ENCODE measurements at places on chromosomes 13 and 19.

- no peak for DNase-seq
Observed at GRCh38 chr13:51311231-51311630, 28.3 kb upstream of the SERPINE3 start.

DNA sequence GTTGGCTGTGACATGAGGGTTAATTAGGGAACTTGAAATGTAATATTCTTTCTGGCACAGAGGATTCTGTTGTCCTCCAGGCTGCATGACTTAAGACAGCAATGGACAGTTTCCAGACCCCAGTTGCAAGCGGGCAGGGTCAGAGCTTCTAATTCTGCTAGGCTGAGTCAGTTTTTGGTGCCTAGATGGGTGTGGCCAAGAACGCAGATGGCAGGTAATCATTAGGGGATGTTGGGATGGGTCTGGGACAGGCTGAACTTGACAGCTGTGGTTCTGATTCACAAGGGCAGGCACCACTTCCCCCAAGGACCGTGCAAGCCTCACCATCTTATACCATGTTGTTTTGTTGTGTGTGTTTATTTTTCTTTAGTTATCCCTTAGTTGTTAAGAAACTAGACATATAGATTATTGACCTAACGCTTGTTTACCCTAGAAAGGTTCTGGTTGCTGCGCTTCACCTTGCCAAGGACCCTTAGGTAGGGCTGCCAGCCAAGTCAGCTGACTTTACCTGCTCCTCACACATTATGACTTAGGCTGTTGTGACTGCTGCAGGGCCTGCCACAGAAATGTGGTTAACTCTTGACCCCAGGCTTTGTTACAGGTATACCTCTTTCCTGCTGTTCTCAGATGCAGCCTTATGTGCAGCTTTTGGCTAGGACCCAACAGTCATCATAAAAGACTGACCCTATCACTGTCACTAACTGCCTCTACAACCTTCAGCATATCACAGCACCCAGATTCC lies 117.7 kb upstream of the KLF12 start:
- no peak for DNase-seq

- DNase-seq, result no peak
Observed at GRCh38 chr13:106467427-106468122, 67.9 kb downstream of the EFNB2 start.

DNA sequence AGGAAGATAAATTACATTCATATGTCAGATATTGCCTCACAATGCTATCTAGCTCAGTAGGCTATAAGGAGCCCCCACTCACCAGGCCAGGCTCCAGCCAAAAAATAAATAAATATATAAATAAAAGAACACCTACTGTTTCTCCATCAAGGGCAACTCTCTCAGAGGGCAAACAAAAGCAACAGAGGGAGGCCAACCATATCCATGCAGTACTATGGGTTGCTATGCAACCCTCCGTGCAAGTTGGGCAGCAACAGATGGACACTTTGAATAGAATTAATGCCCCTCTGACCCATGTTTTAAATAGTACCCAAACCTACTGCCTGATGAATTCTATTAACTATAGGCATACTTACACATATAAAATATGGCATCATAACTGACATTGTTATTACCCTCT lies 279.8 kb upstream of the EDNRB start:
- no peak for DNase-seq

DNA sequence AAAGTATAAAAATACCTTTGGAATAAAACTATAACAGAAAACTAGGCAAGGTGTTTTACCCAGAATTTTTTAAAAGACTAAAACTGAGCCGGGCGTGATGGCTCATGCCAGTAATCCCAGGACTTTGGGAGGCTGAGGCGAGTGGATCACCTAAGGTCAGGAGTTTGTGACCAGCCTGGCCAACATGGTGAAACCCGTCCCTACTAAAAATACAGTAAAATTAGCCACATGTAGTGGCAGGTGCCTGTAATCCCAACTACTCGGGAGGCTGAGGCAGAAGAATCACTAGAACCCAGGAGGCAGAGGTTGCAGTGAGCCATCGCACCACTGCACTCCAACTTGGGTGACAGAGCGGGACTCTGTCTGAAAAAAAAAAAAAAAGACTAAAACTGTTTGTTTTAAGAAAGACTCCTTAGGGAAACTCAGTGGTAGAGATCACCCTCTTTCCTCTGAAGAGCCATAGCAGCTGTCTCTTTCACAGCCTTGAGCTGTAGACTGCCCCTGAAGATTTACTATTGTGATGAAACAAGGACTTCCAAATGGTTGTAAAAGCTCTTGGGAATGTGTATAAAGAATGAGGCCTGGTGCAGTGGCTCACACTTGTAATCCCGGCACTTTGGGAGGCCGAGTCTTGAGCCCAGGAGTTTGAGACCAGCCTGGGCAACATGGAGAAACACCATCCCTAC lies 14.7 kb upstream of the KCTD4 start:
- no peak for DNase-seq

DNA sequence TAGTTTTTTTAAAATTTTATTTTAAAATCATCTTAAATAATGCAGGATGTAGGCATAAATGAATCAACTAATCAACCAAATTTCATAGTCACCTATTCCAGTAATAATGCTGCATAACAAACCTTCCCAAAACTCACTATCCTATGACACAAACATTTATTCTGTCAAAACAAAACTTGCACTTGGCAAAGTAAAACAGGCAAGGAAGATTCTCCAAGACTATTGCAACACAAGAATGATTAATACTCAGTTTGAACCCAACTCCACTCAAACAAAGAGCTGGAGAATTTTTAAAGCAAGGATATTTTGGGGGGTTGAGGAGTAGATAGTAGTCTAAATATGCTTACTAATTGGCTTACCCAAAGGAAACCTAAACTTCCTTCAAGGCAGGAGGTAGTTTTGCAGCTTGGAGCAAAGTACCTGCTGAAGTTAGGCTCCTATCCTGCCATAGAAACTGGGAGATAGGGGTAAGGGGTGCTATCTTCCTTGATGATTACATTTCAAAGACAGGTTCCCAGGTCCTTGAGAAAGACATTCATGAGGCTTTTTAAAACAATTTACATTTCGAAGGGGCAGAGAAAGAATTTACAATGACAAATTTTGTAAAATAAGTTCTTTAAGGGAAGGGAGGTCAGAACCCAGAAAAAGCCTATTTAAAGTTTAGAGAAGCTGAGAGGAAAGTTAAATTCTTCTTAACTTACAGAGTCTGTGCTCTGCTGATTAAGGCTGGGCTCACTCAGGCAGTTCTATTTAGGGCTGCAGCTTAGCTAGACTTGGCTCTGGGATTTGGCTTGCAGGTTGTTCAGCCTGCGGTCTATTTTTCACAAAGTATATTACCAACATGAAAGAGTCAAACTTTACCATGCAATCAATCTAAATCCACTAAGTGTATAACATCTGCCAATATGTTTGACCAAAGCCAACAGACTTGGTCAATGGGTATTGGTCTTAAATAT lies 549.0 kb downstream of the KCTD12 start:
- no peak for DNase-seq

DNA sequence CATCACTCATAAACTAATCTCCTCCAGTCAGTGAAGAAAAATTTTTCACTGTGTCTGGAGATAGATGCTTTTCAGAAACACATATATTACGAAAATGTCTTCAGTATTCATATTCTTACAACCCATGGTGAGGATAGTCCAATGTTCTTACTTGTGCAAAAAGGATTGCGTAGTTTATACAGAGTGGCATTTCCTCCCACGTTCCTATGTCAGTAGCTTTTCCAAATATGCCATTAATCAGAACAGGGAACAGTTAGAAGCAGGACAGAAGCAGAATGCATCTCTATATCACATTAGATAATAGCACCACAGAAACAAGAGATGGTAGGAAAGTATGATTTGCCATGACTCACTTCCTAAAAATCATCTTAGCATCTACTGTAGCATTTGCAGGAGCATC lies 282.9 kb downstream of the SLITRK5 start:
- DNase-seq, result no peak

- DNase-seq, result no peak
Observed at GRCh38 chr19:14533450-14533849, 4.1 kb downstream of the TECR start.

GRCh38 chr13:25136880-25137787 lies 35.0 kb downstream of the AMER2 start:
- no peak for DNase-seq

DNA sequence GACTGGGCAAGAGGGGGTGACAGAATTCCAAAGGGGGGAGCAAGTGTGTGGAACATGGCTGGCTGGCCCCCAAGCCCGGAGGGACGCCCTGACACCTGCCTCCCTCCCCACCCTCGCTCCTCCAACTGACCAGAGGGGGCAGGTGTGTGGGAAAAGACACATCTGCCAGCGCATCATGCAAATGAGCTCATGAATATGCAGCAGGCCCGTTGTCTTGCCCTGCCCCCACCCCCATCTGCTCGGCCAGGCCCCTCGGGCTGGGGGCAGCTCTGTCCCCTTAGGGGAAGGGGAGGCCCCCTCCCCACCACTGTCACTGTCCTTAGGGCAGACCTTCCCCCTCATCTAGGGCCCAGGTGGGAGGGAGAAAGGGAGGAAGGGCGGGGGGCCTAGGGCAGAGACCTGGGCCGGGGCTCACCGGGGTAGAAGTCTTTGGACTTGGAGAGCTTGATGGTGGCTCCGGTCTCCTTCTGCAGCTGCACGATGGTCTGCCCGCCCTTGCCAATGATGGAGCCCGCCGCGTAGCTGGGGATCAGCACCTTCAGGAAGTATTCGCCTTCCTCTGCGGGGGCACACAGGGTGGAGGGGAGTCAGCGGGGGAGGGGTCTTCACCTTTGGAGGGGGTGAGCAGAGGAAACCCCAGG lies 12.9 kb downstream of the NOVA2 start:
- no peak for DNase-seq

DNA sequence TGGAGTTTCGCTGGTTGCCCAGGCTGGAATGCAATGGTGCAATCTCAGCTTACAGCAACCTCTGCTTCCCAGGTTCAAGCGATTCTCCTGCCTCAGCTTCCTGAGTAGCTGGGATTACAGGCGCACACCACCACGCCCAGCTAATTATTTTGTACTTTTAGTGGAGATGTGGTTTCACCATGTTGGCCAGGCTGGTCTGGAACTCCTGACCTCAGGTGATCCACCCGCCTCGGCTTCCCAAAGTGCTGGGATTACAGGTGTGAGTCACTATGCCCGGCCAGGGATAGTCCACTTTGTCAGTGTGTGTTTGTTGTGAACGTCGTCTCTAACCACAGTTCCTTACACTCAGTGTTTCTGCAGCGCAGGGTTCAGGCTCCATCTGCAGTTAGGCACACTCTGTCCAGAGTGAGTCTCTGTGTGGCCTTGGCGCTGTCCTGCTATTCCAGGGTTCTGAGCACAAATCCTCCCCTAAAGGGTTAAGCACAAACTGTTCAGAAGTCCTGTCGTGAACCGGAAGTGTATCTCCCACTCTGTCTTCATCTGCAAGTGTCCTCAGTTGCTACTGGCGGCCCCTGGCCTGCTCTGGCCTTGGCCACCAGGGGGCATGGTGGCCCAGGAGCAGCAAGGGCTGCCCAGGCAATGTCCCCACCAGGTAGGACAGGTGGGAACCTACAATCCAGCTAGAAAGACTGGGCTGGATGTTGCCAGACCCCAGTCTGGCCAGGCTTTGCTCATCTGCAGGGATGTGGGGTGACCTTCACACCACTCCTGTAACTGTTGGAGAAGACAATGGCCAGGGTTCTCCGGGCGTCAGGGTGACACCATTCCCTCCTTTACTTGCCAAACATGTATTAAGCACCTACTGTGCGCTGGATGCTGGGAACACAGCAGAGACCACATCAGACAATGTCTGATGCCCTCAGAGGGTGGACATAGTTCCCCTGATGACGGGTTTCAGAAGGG lies 38.8 kb upstream of the GATAD2A start:
- peak; percentile 60 for DNase-seq

- DNase-seq, result no peak
Observed at GRCh38 chr13:89324582-89324981, 1653.4 kb downstream of the SLITRK5 start.

- no peak for DNase-seq
Observed at GRCh38 chr19:16608290-16608739, 19.7 kb downstream of the MED26 start.

GRCh38 chr19:49475191-49475917 lies 1.3 kb downstream of the FLT3LG start:
- DNase-seq, result no peak

DNA sequence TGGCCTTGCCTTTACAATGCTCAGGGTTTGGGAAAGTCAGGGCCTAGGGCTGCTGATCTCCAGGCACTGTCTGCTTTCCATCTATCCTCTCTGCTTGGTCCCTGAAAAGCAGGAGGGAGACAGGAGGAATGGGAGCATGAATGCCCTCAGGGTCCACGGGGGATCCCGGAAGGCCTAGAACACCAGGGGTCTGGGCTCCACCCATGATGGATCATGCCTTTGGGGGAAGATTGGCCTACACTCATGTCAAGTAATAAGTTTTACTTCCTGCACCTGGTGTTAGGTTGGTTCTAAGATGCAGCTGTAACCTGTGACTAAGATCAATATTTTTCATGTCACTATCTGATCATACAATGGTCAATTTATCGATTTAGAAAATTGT lies 118.3 kb upstream of the GJB6 start:
- no peak for DNase-seq

GRCh38 chr13:105105471-105105870 lies 1430.0 kb downstream of the EFNB2 start:
- DNase-seq, result no peak

DNA sequence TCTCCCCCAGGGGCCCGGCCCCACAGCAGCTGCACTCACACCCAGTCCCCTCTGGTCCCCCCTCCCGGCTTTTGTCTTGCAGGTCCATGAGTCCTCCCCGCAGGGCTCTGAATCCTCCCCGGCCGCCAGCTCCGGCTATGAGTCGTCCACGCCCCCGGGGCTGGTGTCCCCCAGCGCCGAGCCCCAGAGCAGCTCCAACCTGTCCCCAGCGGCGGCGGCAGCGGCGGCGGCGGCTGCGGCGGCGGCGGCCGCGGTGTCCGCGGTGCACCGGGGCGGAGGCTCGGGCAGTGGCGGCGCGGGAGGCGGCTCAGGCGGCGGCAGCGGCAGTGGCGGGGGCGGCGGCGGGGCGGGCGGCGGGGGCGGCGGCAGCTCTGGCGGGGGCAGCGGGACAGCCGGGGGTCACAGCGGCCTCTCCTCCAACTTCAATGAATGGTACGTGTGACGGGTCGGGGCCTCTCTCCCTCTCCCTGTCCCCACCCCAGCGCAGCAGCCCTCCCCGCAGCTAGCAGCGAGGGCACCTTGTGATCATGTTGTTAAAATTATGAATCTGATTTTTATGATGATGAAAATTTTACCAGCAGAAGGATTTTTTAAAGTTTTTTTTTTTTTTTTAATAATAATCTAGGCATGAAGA lies 3.8 kb downstream of the ZIC2 start:
- DNase-seq, result no peak

Data from T-helper 9 cell (primary cell).